ENCODE measurements at places on chromosomes 4 and X.

GRCh38 chrX:3674881-3675280 lies 38.6 kb downstream of the PRKX start:
- DNase-seq: no peak

- DNase-seq: no peak
Observed at GRCh38 chr4:113444386-113444785, 317.2 kb downstream of the CAMK2D start.

DNA sequence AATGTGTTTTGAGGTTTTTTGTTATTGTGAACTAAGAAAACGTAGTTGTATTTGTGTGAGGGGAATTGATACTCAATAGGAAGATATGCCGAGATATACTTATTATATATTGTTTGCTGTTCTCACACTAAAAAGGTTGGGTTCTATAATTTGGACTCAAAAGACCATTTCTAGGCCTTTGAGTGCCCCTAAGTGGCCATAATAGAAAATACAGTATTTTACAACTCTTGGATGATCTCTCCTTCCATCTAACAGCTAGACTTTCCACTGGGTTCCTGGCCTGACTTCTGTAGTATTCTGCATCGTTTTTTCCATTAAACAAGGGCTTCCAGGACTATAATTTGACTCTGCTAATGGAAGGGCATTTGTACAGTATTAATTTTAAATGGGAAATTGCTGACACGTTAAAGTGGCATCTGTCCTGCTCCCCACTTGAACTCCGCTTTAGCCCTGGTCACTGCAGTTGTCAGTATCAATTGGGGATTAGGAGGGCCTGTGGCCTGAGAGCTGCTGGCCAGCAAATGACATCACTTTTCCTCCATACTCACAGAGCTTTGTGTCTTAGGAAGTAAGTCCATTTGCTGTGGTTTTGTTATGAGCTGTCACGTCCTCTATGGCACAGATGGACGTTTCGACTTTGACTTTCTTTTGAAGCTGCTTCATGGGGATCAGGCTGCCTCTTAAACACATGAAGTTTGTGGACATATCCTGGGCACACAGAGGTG lies 176.9 kb downstream of the SLIT2 start:
- no peak for DNase-seq

- DNase-seq: no peak
Observed at GRCh38 chr4:100129774-100130173, 60.5 kb downstream of the DDIT4L start.

DNA sequence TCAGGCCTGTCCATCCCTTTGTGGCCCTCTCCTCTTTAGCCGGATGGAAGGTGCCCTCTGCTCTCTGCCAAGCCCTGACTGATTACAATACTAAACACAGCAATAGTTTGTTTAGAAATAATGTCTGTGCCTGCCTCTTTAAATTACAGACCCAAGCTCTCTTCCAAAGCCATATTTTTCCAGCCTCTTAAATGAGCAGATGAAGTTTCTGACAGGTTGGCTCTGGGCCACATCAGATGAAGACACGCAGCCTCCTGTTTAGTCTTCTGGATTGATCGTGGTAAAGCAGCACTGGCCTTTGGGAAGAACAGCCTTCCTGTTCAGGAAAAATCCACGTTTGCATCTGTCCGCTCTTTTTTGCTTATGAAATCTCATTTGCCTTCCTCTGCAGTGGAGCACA lies 133.6 kb downstream of the CPE start:
- DNase-seq: no peak

DNA sequence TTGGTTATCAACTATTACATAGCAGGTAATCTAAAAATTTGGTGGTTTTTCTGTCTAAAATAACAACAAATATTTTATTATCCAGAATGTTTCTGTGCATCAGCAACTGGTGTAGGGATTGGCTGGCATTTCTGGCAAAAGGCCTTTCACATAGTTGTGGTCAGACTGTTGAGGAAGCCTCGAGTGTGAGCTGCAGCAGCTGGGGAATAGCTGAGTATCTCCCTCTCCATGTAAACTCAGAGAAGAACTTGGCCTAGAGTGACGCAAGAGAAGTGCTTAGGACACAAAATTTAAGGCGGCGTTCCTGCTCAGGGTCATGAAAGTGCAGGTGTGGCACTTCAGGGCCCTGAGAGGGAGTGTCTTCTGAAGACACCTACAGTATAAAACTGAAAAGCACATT lies 558.9 kb downstream of the SPOCK3 start:
- peak; percentile 3 for DNase-seq

GRCh38 chrX:97858592-97858991 lies 974.9 kb downstream of the RPA4 start:
- DNase-seq: no peak

- no peak for DNase-seq
Observed at GRCh38 chr4:179843370-179843769, 2399.8 kb upstream of the TENM3 start.

DNA sequence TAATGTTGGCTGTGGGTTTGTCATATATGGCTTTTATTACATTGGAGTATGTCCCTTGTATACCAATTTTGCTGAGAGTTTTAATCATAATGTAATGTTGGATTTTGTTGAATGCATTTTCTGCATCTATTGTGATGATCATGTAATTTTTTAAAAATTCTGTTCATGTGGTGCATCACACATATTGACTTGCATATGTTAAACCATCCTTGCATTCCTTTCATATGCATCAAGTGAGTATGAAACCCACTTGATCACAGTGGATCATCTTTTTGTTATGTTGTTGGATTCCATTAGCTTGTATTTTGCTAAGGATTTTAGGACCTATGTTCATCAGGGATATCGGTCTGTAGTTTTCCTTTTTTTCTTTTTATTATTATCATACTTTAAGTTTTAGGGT lies 12.1 kb downstream of the HEPH start:
- no peak for DNase-seq

DNA sequence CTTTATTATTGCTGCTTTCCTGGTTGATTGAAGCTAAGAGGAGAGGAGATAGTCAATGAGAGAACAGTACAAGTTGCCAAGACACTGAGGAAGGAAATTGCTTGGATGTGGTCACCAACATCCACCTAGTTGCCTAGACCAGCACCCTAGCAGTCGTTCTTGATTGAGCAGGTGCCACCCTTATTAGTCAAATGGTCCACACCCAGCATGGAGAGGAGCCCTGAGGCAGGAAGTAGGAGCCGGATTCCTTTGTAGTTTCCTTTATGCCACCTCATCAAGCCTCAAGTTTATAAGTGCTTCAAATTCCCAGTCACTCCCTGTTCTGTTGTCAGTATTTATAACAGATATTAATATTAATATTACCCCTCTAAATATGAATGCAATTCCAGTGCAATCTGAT lies 19.1 kb downstream of the PAGE2 start:
- DNase-seq: no peak

DNA sequence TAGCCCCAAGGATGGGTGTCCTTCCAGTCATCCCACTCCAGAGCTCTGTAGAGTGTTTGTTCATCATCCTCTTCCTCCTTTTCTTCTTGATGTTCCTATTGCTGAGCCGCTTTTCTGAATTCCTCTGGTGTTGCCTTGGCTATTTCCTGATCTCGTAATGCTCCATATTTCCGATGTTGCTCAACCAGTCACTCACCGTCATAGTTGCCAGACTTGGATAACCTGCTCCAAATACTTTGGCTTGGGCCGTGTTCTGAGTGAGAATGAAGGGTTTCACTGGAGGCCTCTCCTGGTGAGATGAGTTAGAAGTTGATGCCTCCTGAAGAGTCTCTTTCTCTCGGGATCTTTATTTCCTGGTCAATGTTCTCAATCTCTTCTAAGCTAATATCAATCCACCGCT lies 27.8 kb upstream of the HNRNPD start:
- no peak for DNase-seq

DNA sequence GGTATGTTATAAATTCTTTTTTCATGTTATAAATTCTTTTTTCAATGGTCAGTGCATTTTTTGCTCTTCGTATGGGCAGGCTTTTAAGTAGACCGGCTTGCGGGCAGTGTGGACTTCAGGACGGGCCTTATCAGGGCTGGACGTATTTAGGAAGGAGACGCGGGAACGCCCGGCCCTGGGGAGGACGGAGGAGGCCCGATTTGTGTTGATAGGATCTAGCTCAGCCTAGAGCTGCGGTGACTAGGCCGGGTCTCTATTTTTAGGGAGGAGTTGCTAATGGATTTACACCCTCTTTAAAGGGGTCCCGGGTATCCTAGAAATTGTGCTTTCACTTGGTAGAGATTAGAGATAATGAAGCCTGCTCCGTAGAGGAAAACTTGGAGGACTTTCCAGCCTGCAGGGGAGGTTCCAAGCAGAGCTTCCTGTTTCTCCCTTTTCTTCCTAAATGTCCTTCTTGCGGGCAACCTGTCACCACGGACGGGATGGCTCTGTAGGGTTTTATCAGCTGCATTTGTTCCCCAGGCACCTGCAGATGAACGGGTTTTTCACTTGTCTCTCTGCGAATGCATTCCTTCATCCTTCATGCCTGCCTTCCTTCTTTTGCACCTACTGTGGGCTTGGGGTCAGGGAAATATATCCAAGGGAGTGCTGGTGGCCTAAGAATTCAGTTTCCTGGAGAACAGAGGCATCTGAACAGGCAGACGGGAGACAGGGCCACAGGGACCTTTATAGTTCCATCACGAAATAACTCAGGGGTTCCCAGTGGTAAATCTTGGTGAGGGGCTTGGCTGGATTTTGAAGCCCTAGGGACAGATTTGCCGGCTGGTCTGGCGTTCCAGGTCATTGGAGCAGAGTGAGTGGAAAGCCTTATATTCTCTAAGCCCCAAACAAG lies 1.4 kb downstream of the CD99 start:
- no peak for DNase-seq

DNA sequence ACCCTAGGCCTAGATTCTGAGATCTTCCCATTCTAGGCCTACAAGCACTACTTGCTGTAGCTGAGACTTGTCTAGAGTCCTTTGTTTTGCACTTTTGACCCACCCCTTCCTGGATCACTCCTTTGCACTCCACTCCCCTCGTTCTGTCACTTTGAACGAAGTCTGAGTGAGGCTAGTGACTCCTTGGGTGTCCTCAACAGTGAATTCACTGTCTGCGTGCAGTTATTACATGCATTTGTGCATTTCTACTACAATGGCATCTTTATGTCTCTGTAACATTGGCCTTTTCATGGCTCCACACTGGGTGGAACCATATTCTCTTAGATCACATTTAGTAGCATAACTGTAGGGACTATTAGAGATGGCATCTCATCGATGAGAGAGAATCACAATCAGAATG lies 50.5 kb downstream of the OCRL start:
- DNase-seq: no peak

DNA sequence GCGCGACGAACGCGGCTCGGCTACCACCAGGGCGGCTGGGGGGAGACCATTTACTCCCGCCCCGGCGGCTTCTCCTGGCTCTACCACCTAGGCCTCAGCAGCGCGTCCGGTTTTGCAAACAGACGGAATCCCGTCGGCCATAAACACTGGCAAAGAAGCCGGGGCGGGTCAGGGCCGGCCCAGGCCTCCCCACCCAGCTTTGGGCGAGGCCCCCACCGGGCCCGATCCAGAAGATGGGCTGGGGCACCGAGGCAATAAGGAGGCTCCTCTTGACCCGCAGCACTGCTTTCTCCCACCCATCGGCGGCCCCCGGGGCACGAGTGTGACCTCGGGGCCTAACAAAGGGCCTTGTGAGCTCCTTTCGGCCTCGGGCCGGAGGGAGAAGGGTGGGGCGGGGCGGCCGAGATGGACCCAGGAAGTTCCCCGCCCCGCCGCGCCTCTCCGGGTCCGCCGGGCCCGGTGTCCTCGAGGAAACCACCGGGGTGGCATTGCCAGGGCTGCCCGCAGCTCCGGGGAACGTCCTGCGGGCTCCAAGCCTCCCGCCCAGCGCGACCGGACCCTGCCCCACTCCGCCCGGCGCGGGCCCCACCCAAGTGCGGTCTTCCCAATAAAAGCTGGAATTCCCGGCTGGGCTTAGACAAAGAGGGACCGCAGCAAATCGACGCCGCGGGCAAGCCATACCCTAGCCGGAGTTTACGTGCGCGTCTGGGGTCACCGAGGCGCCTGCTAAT lies 5.9 kb downstream of the BCOR start:
- no peak for DNase-seq

DNA sequence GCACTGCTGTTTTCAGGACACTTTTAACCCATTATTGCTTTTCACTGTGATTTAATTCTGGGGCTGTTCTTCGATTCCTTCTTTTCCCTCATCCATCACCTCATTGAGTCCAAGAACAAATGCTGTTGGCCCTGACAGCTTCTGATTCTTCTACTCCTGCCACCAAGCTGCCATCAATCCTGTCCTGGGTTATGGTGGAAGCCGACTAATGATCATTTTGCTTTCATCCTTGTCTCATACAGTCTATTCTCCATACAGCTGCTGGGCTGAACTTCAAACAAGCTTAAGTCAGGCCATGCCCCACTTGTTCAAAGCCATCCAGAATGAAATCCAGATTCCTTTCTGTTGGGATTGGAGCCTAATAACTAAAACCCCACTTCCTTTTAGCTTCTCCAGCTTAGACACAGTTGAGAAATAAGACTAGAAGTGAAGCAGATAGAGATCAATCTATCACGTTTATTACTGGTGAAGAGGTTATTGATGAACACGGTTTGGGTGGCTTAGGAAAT lies 161.9 kb downstream of the STK32B start:
- no peak for DNase-seq

DNA sequence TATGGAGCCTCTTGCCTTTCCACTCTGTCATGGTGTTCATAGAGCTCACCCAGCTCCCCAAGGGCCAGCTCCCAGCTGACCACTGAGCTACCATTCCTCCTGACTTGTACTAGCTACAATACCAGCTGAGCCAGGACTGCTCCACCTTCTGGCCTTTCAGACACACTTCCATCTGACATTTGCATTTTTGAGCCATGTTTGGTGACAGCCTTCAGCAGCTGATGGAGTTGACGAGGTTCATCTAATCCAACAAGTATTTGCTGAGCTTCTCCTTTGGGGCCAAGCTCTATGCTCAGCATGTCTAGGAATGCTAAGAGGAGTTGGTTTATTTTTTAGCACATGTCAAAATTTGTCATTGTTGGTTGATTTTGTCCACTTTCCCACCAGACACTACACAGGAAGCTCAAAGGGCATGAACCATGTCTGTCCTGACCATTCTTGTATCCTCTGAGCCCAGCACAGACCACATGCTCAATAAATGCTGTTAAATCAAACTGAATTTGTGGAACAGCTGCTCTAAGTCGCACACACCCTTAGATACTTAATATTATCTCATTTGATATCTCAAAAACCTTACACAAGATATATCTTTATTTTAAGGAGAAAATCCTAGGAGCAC lies 142.6 kb upstream of the PPARGC1A start:
- peak; percentile 4 for DNase-seq

DNA sequence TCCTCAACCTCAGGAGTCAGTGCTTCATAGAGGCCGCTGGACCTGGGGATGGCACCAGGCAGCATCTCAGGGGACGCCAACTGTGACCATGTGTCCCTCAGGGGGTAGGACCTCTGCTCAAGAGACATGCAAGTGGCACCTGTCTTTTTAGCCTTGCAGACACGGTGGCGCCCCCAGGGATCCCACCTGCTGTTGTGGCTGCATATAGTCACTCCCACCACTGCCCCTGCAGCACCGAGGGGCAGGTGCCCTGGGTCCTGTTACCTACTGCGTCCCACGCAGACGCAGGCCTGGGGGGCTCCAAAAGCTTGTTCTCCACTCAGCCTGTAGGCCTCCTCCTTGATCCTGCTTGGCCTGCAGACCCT lies 2.5 kb downstream of the MYL5 start:
- DNase-seq: no peak
